ENCODE measurements at places on chromosomes 3 and 15. TPM values are rescaled to one million over a fixed set of nuclear protein-coding genes. Genes with fewer than 3 reads are reported as not detected.

SEC11A gene
- total RNA-seq = 108 TPM

ADIPOQ gene
- total RNA-seq = not detected

TMC3 gene
- not detected for total RNA-seq

GLCE gene
- total RNA-seq = 2.3 TPM

ACTL6A gene
- 77.8 TPM for total RNA-seq

AMT gene
- total RNA-seq = 3.9 TPM

Measured in T-helper 1 cell treated with Interleukin-12 subunit alpha and Interleukin-12 subunit beta and Interleukin-4 antibody, amounts not matched to agents 30 ng/mL and 1 ng/mL, for 36 hours (primary cell).